Activated T-helper 1 cell treated with Interleukin-2 at 50 U/mL for 16 hours (primary cell): ENCODE measurements at places on chromosomes 6 and 20.

GRCh38 chr20:62104791-62105345 is 17.4 kb upstream of the LSM14B start:
- DNase-seq = no peak

DNA sequence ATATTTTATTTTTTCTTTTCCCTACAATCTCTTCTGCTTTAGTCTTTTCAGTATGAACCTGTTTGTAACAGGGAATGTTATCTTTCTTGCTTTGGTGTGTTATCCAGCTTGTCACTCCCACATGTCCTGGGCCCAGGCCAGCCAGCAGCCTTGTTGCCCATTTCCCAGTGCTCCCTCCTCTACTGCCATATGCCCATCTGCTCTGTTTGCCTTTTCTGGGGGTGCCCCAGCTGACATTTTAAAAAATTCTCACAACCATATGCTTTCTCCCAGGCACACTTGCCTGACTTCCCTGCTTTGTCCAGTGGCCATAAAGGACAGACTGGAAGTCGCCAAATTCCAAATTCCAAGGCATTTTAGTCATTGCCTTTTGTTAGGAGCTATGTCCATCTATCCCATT is 23.6 kb upstream of the LMBRD1 start:
- DNase-seq = no peak

DNA sequence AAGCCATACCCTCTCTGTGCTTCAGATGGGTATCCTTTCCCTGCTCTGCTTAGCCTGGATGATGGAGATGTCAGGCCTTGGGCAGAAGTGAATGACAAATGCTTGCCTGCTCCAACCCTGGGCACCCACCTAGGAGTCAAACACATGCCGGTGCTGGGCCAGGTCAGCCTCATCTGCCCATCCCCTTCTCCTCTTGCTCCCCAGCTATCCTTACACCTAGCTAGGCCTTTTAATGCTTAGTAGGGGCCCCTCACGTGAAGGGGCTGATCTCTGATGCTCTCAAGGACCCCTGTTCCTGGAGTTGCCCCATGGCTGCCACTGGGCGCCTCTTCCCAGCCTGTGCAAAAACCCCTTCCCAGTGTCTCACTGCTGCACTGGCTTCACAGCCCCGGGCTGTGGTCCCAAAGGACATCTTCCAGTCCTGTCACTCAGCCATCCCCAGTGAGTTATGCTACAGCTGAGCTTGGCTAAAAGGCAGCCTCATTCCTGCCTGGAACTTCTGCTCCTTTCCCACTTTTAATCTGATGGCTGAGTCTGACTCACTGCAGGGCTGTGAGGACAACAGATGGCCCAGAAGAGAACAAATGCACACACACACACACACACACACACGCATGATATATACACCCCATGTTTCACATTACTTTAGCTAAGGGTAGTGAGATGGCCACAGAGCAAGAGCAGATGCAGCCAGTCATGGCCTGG is 12.8 kb upstream of the SDCBP2 start:
- no peak for DNase-seq

GRCh38 chr6:44800171-44800783 is 412.8 kb downstream of the CDC5L start:
- no peak for DNase-seq

DNA sequence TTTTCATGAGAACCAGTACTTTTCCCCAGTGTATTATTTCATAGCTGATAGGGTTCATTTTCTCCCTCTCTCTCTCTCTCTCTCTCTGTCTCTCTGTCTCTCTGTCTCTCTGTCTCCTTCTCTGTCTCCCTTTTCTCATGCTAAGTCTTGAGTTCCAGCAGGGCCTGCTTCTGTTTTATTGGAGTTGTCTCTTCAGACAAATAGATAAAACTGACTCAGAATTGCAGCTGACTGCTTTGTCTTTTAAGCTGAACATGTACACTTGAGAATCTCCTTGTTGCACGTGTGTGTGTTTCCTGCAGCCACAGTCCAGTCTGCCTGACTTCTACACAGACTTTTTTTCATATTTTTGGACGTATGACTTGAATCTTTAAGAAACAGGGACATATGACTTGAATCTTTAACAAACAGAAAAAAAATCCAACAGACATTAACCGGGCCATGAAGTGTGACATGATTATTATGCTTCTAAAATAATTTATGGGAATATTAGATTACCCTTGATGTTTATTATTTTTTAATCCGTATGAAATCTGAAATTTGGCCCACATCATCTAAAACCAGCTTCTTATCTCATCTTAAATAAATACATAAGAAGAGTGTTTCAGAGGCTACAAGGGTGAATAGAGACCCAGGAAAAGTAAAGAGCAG is 71.5 kb downstream of the JAG1 start:
- no peak for DNase-seq
